ENCODE measurements at places on chromosomes 16 and 17. TPM values are rescaled to one million over a fixed set of nuclear protein-coding genes. Genes with fewer than 3 reads are reported as not detected.

FGF11 gene
- total RNA-seq = 0.67 TPM

PPP1R27 gene
- total RNA-seq = not detected

EME1 gene
- 18.8 TPM for total RNA-seq

SALL1 gene
- total RNA-seq = not detected

KRTAP4-9 gene
- total RNA-seq = not detected

- no peak for DNase-seq
Measured at GRCh38 chr17:27318633-27319032, 24.7 kb downstream of the WSB1 start.

DNA sequence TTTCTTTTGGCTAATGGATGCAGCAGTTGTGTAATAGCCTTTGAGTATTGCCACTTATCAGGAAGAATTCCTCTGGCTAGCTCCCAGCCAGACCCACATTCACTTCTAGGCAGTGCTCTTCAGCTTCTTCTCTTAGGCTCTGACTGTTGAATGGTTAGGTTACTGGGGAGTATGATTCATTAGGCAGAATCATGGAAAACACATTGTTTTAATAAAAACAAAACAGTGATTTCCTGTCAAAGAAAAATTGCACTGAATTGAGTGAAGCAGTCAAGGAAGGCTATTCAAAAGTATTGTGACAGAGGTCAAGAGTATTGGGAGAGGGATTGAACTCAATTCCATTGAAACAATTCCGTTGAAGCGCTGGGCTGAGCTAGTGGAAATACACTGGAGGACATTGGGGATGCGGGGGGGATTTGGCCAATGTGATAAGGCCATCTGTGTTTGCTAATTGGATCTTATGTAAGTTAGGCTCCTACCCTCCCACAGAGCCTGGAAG is 68.0 kb downstream of the CNTNAP4 start:
- no peak for DNase-seq

- DNase-seq = peak; percentile 88
Measured at GRCh38 chr16:64225696-64226095, 896.2 kb downstream of the CDH11 start.

DNA sequence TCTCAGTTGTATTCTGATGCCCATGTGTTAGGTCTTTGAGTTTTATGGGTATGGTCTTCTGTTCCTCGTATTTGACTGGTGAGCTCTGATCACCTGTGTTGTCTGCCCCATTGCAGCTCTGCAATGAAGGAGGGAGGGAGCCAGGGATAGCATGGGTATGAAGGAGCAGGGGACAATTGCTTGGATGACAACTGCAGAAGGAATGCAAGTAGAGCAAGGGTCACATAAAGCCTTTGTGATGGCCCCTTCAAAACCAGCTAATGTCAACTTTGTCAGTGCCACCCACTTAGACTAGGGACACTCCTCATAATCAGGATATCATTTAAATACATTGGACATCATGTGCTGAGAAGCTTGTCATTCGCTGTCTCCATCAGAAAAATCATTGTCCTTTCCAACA is 152.7 kb upstream of the MAF start:
- DNase-seq = no peak

DNA sequence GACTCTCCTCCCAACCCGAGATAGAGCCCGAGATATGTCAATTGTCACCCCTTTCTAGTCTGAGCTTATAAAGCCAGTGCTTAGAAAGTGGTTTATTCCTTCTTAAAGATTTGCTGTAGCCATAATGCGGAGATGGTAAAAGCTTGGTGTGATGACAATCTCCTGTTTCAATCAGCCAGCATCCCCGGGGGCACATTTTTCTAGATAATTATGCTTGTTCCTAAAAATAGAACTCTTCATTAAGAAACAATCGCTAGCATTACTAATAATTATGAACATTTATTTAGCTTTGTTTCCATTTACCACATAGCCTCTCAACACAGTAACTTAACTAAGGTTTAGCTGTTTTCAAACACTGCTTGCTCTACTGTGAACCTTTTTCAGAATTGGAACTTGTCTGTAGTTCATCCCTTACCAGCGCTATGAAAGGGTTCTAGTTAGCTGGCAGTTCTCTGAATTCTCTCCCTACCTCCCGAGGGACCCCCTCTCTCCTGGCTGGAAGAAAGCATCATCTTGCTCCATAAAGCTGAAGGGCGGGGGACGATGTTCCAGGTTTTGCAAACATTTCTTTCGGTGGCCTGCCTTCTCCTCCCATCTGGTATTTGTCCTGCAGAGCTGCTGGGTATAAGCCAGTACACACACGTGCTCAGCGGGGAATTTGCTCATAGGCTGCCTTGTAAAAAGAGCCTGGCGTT is 922 bp upstream of the MRPL58 start:
- DNase-seq = no peak

- no peak for DNase-seq
Measured at GRCh38 chr16:26905336-26905735, 161.4 kb upstream of the C16orf82 start.

DNA sequence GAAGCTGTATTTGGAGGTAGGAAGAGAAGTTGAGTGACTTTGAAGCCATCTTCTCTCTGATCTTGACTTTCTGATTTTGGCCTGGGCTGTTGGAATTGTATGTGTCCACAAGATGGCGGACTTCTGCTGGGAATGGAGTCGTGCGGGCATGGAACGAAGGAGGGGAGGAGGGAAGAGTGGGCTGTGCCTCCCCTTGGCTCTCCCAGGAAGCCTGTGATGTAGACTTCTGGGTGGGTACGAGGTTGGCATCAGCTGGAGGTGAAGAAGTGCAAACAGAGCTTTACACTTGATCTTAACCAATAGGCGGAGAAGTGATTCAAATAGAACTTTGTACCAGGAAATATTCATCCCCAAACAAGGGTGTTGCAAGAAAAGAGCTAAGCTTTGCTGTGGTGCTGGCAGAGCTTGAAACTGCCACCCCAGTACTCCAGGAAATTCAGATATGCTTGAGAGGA is 7.4 kb upstream of the TMEM220 start:
- peak; percentile 67 for DNase-seq

DNA sequence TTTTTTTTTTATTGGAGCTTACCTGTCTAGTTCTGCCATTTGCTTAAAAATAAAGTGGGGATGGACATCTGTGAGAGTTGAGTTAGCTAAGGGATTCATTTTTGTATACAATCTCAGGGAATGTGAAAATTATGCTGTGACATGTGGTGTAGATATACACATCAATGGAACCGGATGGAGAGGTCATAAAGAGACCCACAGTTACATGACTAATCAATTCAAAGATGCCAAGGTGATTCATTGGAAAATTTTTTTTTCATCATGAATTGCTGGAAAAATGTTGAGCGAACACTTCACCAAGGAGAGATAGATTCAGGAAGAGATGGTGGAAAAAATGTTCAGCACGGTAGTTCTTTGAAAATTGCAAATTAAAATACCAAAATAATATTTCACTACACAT is 605.4 kb upstream of the KIF2B start:
- DNase-seq = no peak

DNA sequence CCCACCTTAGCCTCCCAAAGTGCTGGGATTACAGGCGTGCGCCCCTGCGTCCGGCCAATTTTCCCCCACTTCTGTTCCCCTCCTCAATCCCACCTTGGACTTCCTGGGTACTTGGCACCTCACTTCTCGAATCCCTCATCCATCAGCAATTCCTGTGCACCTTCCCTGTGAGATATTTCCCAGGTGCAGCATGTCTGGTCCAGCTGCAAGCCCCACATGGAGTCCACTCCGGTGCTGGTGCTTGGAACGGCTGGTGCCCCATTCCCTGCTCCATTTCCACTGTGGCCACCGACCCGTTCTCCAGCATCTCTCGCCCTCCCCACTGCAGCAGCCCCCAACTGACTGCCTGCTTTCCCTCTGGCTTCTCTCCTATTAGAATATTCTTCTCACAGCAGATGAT is 35.3 kb downstream of the NOL11 start:
- no peak for DNase-seq

DNA sequence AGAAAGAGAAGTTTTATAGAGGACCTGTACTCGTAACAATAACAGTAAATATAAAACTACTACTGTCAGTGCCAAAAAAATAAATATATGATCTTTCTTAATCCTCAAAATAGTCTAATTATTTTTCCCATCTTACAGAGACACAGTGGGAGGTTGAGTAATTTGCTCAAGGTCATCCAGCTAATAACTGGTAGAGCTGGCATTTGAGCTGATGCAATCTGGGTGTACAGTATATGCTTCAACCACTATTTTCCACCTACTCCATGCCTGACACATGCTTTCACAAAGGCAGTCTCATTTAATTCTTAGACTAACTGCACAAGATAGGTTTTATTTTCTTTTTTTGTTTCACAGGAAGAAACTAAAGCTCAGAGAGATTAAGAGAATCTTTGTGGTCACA is 33.6 kb downstream of the PIGL start:
- DNase-seq = no peak

GRCh38 chr17:8960325-8961140 is 5.0 kb downstream of the PIK3R5 start:
- DNase-seq = no peak

DNA sequence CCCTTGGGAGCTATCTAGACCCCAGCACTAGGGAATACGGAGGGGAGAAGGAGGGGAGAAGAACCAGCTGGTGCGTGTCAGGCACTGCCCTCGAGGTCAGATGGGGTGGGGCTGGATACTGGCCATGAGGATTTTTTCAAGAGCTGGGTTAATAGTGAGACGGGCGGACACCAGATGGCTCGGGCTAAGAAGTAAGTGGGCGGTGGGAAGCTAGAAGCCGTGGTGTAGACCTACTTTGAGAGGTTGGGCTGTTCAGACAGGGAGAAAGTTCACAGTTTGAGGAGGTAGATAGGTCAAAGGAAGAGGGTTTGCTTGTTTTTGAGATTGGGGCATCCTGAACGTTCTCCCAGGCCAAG is 303.8 kb downstream of the SEC14L1 start:
- DNase-seq = no peak

DNA sequence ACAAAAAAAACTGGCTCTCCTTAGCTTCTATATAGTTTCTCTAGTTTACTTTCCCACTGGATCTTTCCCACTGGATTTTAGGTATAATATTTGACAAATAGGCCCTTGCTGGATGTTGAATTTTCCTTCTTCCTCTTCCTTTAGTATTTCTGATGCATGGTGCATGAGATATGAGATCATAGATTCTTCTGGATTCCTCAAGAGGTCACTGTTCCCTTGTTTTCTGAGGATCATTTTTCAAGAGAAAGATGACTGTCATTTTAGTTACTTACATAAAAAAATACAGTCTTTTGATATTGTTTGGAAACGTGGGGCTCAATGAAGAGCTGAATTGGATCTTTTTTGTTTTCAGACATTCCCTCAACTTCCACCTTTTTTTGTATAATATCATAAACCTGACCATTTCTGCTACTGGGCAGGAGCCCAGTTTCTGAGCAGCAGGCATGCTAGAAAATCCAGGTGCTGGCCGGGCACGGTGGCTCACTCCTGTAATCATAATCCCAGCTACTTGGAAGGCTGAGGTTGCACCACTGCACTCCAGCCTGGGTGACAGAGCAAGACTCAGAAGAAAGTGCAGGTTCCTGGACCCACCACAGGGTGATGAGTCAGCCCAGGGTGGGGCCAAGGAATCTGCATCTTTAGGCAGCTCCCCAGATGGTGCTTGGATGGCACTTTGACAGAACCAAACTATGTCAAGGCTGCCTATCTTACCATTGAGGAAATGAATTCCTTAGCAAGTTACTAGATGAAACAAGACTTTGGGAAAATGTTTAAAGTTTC is 70.3 kb downstream of the SDR42E1 start:
- no peak for DNase-seq

DNA sequence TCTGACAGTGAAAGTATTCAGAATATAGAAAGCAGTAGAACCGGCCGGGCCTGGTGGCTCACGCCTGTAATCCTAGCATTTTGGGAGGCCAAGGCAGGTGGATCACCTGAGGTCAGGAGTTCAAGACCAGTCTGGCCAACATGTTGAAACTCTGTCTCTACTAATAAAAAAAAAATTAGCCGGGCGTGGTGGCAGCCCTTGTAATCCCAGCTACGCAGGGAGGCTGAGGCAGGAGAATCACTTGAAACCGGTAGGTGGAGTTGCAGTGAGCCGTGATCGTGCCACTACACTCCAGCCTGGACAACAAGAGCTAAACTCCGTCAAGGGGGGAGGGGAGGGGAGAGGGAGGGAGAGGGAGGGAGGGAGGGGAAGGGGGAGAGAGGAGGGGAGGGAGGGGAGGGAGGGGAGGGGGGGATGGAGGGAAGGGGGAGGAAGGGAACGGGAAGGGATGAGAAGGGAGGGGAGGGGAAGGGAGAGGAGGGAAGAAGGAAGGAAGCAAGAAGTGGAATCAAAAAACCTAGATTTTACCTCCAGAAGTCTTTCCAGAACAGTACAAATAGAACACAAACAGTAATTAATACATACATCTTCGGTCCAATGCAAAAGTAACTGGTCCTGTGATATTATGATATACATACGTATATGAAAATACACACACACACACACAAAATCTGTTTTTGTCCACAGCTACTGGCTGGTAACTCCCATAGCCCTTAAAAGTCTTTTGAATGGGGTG is 10.9 kb upstream of the NT5C start:
- DNase-seq = no peak

- DNase-seq = no peak
Measured at GRCh38 chr17:38873640-38874380, 4.0 kb downstream of the LASP1 start.

DNA sequence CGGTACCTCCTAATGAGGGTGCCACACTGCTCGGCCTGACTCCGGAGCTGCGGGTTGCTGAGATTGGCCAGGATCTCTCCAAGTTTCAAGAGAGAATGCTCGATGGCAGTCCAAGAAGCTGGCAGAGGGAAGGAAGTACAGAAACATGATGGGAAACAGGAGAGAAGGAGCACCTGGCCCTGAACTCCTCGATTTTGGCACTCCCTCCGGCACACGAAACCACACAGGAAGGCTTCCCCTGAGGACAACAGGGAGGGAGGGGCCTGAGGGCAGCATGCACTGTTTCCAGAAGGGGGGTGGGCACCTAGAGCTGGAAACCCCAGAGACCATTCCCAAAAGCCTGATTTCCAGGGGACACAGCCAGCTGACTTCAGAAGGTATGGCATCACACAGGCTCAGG is 18.1 kb downstream of the CSF3 start:
- DNase-seq = no peak

DNA sequence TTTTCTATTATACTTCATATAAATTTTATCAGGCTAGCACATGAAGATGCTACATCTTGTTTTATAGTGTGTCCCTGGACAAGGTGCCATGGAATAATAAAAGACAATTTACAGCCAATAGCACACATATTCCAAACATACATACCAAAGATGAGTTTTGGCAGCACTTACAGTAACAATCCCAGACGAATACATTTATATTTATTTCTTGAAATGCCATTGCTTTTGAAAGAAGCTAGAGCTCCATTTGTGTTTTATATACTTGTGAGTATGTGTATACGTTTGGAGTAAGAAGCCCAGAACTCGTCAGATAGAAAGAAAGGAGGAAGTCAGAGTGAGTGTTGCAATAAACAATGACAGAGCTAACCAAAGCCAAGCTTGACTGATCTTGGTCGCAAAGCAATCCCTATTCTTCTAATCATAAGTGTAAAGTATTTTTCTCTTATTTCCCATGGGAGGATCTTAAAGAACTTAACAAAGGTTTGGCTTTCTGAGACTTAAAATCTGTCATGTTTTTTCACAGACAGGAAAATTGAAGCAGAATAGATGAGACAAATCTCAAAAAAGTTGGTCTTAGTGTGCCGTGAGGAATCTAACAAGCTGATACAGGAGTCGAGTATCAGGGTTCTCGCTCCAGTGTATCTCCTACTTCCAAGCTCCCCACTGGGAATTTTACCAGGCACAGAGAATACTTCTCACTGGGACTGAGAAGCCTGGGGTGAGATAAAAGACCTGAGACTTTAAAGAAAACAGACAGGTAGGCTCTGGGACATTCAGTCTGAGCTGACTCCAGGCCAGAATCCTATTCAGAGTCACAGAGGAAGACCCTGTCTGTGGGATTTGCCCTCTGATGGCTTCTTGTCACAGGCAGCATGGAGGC is 175.4 kb downstream of the AATF start:
- DNase-seq = no peak

GRCh38 chr17:56810891-56811775 is 22.6 kb downstream of the C17orf67 start:
- no peak for DNase-seq
